ENCODE measurements at places on chromosomes 16 and 17. TPM values are rescaled to one million over a fixed set of nuclear protein-coding genes. Genes with fewer than 3 reads are reported as not detected.

The CUEDC1 gene
- total RNA-seq, result 12.5 TPM

The HSF5 gene
- total RNA-seq, result 0.19 TPM

The NDUFAF8 gene
- total RNA-seq, result 27.8 TPM

The PHOSPHO1 gene
- not detected for total RNA-seq

The PRPSAP2 gene
- 27.1 TPM for total RNA-seq

The FADS6 gene
- total RNA-seq, result not detected

The KRTAP4-8 gene
- not detected for total RNA-seq

The PTX4 gene
- 0.19 TPM for total RNA-seq

The CHST6 gene
- 1.1 TPM for total RNA-seq

The STH gene
- total RNA-seq, result not detected

The CIBAR2 gene
- not detected for total RNA-seq

The SKAP1 gene
- 0.65 TPM for total RNA-seq

The BIRC5 gene
- total RNA-seq, result 38.8 TPM

The ZFP3 gene
- 2.0 TPM for total RNA-seq

The NEUROD2 gene
- not detected for total RNA-seq

The CHST4 gene
- not detected for total RNA-seq

The NDRG4 gene
- 127 TPM for total RNA-seq

The TOP2A gene
- total RNA-seq, result 61.5 TPM

The AIPL1 gene
- total RNA-seq, result not detected

The PDILT gene
- not detected for total RNA-seq

Data from vein endothelial cell (primary cell).